Esophagus muscularis mucosa (tissue), 4 donors: ENCODE measurements at places on chromosomes 7 and 10. TPM values are rescaled to one million over a fixed set of nuclear protein-coding genes. Genes with fewer than 3 reads are reported as not detected.

DNA sequence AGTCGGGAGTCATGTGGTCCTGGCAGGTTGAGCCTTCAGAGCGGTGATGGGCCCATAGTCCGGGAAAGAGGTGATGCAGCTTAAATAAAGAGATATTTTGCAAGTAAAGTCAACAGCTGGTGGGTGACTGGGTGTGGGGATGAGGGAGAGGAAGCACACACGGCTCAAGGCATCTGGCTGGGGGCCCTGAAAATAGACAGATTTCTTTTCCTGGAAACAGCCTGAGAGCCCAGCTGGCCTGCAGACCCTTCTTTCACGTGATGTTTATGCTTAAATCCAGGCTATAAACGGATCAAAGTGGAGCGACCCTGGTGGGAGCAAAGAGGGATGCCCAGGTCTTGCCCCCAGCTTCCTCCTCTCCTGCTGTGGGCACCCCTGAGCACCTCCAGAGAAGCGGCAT is 149.1 kb downstream of the TEX36 start:
- DNase-seq: no peak

DNA sequence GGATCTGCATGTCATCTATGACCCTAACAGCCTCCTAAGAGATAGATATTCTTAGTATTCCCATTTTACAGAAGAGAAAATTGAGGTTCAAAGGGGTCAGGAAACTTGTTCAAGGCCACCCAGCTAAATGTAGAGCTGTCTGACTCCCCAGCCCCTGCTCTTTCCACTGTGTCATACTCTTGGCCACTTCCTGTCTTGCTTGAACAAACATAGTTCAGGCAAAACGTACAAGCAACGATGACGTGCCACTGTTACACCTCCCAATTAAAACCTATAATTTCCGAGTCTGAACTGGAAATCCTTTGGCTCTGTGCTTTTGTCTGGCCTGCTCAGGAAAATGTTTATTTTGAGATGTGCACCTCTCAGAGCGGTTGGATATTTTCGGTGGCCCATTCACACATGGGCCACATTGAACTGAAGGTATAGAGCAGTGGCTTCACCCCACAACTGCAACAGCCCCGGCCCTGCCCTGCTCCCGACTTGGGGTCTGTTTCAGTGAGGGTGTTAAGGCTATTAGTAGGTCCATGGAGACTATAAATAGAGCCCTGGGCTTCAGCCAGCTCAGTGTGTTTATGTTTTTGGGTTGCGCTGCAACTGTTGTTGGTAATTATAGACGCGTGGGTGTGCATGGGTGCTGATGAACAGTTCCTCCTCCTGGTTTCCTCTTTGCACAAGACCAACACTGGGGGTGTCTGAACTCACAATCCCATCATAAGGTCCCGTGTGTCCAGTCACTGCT is 172.3 kb upstream of the ADO start:
- no peak for DNase-seq

- DNase-seq: no peak
Observed at GRCh38 chr7:148121847-148122246, 468.7 kb upstream of the C7orf33 start.

GRCh38 chr7:40311307-40311706 is 176.5 kb downstream of the SUGCT start:
- DNase-seq: no peak

- no peak for DNase-seq
Observed at GRCh38 chr7:46015107-46015868, 94.2 kb upstream of the IGFBP3 start.

DNA sequence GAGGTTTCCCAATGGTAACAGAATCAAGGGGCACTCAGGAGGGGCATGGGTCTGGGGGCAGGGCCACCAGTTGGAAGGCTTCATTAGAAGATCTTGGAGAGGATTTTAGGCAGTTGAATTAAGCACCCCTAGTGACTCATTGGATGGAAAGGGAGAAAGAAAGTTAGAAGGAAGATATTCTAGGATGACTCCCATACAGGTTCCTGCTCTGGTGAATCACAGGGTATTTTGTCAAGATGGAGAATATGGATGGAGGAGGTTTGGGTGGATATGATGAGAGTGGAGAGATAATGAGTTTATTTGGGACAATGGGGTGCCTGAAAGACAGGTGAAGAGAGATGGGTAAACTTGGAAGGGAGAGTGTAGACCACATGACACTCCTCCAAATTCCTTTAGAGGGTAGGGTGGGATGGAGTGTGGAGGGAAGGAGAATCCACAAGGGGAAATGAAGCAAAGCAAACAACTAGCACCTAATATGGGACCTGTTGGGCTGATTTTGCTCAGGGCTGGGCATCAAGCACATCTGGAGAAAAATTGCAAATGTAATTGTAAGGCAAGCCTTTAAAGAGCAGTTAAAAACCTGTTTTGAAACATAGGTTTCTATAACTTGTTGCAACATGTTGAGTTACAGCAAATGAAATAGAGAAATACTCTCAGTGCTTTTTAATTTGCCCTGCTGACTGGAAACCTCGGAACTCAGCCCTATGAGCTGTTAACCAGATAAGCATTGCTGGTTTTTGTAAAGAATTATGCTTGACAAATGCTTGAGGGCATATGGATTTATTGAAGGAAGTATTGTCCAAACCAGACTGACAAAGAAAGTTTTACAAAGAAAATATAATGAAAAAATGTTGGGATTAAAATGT is 2.9 kb upstream of the ENTPD7 start:
- no peak for DNase-seq

DNA sequence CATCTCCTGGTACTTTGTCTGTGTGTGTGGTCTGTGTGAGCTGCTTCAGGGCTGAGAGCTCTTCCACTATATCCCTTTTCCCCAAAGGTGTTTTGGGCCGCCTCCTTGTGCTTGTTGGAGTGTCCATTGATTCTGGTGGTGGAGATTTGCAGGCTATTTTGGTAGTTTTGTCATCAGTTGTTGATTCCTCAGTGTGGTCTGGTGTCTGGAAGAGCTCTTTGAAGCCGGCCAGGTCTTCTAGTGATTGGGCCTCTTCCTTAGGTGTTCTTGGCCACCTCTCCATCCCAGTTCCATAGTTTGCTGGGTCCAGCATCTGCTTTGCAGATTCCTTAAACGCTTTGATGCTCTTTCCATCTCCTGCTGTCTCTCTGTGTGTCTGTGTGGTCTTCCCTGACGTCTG is 20.8 kb downstream of the MKI67 start:
- peak; percentile 60 for DNase-seq

DNA sequence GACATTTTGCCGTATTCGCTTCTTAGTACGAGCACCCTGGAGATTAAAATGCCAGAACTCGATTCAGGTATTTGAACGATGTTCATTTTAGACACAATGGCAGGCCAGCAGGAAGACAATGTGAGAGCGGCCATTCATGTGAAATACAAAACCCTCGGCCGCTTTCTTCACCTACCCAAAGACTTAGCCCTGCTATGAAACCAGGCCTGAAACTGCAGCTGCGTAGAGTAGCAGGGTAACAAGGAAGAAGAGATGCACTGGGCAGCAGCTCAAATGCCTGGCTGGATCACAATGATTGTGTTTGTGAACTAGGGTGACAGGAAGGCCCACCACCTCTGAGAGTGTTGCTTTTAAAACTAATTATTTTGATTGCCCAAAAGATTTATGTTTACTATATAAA is 234.8 kb downstream of the TRIL start:
- no peak for DNase-seq

- no peak for DNase-seq
Observed at GRCh38 chr10:84156768-84157167, 16.8 kb upstream of the GPR15LG start.

GRCh38 chr10:71268758-71269157 is 50.3 kb upstream of the SLC29A3 start:
- no peak for DNase-seq

DNA sequence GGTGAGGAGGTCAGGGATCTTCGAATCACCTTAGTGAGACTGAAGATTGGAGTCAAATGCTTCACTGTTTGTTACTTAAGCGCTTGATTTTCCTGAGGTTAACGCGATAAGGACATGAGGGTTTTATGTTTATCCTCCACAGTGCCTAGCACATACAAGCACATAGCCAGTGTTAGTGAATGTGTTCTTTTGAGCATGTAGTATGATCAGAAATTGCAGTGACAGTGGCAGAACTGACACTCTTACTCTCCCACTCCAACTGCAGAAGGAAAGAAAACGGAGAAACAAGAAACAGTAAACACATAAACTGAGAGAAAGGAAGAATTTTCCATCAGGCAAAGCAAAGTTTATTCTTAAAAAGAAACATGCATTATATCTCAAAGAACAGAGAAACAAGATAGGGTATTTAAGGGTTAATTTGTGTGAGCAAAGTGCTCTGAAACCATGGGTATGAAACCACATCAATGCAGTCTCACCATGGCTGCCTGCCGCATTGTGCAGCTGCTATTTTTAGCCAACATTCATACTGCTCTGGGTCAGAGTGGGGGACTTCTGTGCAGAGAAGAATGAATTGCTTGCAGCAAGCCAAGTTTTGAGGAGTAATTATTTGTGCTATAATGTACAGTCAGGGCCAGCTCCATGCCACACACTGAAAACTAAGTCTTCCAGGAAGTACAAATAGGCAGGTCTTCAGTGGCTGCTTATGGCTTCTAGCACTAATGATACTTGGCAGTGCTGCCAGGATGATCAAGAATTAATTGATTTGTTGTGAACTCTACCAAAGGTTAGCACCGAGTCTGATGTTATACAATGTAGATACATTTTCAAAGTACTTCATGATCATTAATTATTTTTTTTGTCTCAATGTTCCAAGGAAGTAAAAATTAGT is 152.0 kb downstream of the MACC1 start:
- DNase-seq: no peak

- no peak for DNase-seq
Observed at GRCh38 chr7:138316421-138317043, 143.5 kb upstream of the TRIM24 start.

DNA sequence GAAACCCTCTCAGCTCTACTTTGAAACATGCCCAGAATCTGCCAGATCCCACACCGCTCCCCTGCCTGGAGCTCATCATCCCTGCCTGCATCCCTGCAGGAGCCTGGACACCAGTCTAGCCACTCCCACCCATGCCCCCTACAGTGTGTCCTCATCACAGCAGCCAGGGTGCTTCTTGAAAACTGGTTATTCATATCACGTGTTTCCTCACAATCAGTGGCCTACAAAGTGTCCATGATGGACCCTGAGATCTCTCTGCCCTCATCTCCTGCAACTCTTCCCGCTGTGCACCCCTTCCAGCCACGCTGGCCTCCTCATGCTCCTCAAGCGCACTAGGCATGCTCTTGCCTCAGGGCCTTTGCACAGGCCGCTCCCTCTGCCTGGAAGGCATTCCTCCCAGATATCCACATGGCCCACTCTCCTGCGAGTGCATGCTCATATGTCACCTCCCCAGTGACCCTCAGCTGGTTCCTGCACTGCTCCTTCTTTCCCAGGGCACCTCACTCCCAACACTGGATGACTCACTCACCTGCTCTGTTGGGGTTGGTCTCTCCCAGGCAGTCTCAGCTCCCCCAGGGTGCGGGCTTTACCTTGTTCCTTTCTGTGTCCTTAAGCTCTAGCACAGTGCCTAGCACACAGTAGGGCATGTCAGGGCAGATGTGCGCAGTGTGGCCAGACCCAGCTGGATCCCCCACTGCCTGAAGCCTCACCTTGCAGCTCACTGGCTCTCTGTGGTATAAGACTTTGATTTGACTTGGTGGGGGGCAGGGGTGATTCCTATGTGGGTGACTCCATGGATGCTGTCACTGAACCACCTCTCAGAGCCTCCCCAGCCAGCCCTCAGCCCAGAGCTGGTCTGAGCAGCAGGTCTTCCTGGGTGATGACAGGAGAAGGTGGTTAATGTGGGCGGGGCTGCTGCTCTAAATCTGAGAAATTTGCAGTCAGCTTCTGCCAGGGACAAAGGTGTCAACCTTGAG is 37.3 kb downstream of the CDH23 start:
- DNase-seq: no peak

- no peak for DNase-seq
Observed at GRCh38 chr10:58399410-58399809, 14.2 kb downstream of the TFAM start.

DNA sequence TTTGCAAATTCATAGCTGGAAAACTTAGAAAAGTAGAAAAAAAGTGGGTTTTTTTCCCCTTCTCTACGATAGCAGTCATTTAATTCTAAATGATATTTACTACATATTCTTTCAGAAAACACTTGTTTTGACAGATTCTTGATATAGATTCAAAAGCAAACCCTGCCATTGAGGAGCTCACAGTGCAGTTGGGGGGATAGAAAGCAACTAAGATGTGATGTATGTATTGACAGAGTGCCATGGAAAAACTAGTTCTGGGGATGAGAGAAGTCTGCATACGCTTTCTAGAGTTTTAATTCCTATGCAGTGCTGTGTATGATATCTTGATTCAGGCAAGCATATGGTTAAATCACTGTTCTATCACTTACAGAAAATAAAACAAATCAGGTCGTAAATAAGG is 436.6 kb upstream of the GHITM start:
- no peak for DNase-seq

DNA sequence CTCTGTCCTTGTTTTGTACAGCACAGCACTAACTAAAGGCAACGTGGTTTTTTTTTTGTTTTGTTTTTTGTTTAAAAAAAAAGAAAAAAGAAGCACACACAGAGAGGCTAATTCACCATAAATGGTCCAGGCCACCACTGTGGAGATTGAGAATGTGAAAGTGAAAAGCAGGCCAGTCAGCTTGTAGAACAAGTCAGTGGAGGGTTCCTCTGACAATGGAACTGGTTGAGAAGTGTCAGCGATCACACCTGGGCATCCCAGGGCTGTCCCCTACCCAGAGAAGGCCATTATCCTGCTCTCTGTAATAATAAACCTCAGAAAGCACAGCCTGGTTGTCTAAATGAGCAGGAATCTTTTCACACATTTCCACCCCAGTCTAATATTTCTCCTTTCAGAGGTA is 119.6 kb upstream of the ZNF438 start:
- peak; percentile 57 for DNase-seq

DNA sequence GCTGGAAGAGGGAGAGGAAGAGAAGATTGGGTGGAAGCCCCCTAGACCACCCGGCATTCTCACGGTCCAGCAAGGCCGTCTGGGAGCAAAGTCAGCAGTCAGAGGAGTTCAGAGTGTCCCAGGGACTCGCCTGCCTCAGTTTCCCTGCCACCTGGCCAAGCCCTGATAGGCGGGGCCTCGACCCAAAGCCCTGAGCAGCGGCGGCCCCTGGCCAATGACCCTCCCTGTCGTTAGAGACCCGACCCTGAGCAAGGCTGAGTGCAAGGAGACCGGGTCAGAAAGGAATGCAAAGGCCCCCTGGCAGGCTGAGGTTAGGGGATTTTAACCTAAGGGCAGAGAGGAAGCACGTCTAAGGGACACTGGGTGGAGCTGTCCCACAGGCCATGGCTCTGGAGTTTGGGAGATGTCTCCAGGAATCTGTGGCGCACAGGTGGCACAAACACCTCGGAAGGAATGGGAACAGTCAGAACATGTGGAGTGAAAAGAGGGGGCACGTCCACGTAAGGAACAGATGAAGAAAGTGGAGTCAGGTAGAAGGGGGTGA is 196.8 kb upstream of the PDE1C start:
- DNase-seq: no peak

- no peak for DNase-seq
Observed at GRCh38 chr10:451021-451471, 238.4 kb downstream of the DIP2C start.

GRCh38 chr7:147261693-147262092 is 1145.1 kb downstream of the CNTNAP2 start:
- no peak for DNase-seq

GRCh38 chr10:101995451-101996063 is 60.4 kb downstream of the ARMH3 start:
- DNase-seq: no peak

Gene ANKRD61
- total RNA-seq: not detected

Gene RAB19
- total RNA-seq: not detected

Gene PPP1R3A
- total RNA-seq: not detected

Gene ZNF804B
- total RNA-seq: not detected

Gene SLIT1
- 0.33 TPM for total RNA-seq

Gene FAM107B
- 10.5 TPM for total RNA-seq

Gene HILPDA
- 15.1 TPM for total RNA-seq
